Brain microvascular endothelial cell (primary cell): ENCODE measurements at places on chromosomes 1 and 21.

- DNase-seq: no peak
Measured at GRCh38 chr1:16053781-16054502, 10.4 kb downstream of the CLCNKB start.

GRCh38 chr1:91631718-91632330, 131.2 kb downstream of the CDC7 start:
- DNase-seq: no peak

DNA sequence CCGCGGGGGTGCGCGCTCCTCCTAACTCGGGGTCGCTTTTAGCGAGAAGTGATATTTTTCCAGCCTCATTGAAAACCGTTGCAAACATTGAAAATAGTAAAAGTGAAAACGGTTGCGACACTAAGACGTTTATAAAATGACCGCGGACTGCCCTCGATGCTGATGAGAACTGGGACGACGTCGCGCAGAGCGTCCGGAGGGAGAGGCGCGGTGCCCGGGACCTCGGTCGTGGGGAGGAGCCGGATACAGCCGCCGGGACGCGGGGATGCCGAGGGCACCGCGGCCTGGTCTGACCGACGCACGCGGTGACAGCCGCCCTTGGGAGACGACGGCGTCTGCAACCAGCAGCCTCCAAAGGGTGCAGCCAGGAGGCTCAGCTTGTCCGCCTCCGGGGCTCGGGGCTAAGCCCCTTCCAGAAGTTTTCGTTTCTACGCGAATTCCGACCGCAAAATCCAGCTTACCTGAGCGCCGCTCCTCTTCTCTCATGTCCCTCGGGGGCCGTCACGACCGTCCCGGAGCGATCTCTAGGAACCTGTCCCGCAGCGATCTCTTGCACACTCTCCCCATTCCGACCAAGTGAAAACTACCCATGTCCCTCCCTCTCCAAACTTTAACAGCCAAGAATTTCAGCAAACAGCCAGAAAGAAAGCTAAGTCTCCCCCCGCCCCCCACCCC, 144.4 kb upstream of the ETS2 start:
- DNase-seq: peak; percentile 18

GRCh38 chr1:48683839-48684238, 92.9 kb downstream of the BEND5 start:
- no peak for DNase-seq

- no peak for DNase-seq
Measured at GRCh38 chr21:42438316-42439205, 34.9 kb downstream of the UBASH3A start.

GRCh38 chr1:154743526-154744036, 126.5 kb downstream of the KCNN3 start:
- no peak for DNase-seq

DNA sequence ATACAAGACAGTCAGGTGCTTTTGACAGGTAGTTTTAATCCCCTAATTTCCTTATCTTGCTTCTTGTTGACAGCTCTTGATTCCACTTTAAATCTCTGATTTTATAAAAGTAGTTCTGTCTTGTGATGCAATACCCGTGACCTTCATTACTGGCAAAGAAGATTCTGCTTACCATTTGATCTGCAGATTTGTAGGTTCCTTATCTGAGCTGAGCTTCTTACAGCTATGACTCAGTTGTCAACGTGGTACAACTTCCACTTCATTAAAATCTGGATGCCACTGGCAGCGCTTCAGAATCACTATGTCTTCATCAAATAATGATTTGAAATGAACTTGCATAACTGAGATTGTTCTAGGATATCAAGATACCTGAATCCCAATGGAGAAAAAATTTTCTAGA, 543.6 kb upstream of the B3GALT2 start:
- DNase-seq: peak; percentile 53

GRCh38 chr1:54805466-54805865, 4.3 kb upstream of the TTC22 start:
- DNase-seq: no peak

- no peak for DNase-seq
Measured at GRCh38 chr1:194026422-194026821, 840.0 kb upstream of the B3GALT2 start.

DNA sequence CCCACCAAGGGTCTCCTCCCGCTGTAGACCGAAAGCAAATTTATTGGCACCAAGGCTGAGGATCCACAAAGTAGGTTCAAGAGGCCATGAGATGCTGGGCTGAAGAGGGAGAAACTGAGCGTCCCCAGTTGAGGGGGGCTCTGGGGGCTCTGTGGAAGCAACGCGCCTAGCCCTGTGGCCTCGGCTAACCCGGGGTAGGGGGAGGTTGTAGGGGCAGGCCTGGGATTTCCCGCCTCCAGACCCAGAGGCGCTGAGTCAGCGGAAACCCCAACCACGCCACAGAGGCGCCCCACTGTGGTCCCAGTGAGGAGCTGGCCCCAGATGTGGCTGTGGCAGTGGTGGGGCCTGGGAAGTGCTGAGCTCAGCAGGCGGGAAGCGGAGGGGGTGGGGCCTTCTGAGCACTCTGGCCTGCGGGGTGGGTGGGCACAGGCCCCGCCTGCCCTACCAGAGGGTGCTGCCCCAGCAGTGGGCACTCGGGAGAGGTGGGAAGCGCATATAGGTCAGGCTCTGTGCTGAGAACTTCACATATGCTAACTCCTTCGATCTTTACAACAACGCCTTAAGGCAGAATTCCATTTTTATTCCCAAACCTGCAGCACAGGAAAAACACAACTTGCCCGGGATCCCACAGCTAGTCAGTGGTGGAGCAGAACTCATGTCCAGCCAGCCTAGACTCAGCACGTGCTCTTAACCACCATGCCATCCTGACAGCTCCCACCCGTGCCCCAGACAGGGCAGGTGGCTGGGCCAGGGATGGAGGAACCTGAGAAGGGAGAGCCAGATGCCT, 1.5 kb upstream of the COL16A1 start:
- DNase-seq: peak; percentile 43

- DNase-seq: no peak
Measured at GRCh38 chr21:39613041-39613934, 548 bp downstream of the B3GALT5 start.

GRCh38 chr21:31294691-31295090, 49.4 kb downstream of the TIAM1 start:
- DNase-seq: no peak
